ENCODE measurements at places on chromosomes 2 and 18.

DNA sequence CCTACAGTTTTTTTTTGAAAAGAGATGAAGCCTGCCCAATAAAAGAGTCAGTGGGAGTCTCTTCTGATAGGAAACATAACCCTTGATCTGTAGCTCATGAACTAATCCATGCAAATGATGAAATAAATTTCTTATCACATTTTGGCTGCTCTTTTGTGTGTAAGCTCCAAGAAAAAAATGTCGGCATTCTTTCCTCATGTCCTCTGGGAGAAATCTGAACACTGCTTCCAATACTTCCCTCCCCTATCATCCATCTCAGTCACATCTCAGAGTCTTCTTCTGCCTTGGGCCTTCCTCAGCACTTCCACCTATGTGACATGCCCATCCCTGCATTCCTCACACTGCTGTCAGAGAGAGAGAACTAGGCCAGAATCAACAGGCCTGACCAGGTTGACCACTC is 395.7 kb upstream of the ST6GAL2 start:
- no peak for DNase-seq

DNA sequence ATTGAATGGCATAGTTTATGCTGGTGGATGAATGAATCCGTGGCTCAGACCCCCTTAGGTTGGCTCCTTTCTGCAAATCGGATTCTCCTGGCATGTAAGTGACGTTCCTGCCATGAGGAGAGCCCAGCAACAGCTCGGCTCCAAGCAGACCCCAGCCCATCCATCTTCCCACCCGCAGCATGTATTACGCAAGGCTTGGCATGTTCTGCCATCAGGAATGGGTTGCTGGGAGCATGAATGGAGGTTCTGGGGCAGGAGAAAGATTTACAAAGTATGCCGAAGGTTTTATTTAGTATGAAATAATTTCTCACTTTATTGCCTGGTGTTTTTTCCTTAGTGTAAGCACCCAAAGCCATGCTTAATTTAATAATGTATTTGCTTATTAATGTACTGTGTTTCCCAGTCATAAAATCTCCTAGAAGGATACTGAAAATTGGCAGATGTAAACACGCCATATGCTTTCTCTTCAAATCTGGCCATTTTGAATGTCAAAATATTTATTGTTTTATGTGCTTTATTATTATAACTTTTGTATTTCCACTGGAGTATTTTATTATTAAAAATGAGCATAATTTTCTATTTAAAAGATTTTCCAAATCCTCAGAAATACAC is 128.5 kb downstream of the ACKR3 start:
- DNase-seq = no peak

- no peak for DNase-seq
Observed at GRCh38 chr2:48723129-48723528, 32.4 kb downstream of the LHCGR start.

DNA sequence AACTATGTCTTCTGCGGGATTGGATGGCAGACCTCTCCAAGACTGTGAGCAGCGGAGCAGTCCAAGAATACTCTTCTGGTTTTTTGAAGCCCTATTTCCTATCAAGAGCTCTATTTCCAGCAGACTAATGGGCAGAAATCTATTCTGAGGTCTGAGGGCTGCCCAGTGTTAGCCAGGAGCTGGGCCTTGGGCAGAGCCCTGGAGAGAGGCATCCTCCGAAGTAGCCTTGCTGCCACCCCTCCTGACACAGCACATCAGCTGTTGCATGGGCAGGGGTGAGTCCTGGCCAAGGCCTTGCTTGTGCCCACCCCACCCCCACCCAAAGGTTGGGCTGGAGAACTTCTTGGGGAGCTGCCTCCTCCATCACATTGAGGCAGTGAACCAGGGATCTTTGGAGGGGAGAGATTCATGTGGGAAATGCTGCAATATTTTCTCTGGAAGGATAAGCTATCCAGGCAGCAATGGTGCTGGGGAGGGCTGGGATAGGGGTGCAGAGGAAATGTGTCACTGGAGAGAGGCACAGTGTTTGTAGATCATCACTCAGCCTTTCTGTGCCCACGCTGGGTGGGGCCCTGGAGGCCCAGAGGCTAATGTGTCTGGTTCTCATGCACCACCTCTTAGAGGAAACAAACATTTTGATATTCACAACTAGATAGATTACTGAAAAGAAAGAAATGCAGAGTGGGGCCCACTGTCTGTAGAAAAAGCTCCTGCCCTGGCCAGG is 104.7 kb downstream of the VSNL1 start:
- DNase-seq = no peak

- no peak for DNase-seq
Observed at GRCh38 chr2:128727404-128727803, 408.7 kb upstream of the HS6ST1 start.

DNA sequence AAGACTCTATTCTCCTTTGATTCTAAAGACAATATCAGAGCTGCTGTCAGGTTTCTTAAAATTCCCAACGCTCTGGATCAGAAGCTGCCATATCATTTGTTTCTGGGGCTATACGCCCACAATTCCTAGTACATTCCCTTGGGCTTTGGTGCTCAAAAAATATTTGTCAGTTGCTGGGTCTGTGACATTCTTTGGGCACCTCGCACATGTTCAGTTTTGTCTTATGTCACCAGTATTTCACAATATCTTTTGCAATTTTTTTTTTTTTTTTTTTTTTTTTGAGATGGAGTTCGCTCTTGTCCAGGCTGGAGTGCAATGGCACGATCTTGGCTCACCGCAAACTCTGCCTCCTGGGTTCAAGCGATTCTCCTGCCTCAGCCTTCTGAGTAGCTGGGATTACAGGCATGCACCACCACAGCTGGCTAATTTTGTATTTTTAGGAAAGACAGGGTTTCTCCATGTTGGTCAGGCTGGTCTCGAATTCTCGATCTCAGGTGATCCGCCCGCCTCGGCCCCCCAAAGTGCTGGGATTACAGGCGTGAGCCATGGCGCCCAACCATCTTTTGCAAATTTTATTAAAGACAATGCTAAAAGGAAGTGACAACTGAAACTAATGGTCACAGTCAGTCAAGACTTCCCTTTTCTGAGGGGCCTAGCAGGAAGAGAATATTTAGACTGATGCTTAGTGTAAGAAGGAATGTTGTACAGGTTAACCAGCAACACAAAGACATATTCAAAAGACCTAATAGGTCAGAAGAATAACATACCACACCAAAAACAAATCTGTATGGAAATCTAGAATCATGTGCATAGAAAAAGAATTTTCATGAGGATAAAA is 6.8 kb downstream of the ZNF397 start:
- no peak for DNase-seq

DNA sequence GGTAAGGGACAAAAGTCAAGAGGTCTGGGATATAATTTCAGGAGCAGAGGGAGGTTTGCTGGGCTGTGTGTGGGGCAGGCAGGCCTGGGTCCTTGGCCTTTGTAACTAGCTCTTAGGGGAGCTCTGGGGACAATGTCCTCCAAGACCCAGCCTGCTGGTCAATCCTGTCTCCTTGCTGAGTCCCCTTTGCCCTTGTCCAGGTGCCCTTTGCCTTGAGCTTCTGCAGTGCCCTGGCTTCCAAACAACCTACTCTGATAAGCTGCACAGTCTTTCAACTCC is 30.0 kb upstream of the REEP1 start:
- DNase-seq = no peak

DNA sequence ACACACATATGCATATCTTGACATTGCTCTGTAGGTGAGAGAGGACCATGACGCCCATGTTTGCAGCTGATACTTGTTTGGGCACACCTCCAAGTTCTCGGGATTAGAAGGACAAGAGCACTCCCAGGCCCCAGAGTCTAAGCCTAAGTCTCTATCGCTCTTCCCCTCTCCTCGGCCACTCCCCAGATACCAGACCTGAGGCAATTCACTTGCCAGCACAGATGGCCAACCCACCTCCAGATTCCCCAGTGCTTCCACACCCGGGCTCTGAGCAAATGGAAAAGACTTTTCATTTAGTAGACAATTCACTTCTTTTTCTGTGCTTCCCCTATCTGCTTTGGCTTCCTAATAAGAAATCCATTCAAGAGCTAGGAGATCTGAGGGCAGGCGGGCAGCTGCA is 32.9 kb downstream of the EHD3 start:
- no peak for DNase-seq

- DNase-seq = no peak
Observed at GRCh38 chr18:58761241-58761969, 90.1 kb downstream of the MALT1 start.

DNA sequence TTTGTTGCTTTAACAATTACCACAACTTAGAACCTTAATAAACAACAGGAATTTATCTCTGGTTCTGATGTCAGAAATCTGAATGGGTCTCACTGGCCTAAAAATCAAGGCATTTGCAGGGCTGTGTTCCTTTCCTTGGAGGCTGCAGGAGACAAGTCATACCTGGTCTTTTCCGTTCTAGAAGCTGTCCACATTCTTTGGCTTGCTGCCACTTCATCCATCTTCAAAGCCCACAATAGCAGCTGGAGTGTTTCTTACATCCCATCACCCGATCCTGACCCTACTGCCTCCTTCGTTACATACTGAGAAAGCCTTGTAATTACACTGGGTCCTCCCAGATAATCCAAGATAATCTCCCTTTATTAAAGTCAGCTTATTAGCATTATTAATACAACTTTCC is 18.1 kb downstream of the NETO1 start:
- no peak for DNase-seq

DNA sequence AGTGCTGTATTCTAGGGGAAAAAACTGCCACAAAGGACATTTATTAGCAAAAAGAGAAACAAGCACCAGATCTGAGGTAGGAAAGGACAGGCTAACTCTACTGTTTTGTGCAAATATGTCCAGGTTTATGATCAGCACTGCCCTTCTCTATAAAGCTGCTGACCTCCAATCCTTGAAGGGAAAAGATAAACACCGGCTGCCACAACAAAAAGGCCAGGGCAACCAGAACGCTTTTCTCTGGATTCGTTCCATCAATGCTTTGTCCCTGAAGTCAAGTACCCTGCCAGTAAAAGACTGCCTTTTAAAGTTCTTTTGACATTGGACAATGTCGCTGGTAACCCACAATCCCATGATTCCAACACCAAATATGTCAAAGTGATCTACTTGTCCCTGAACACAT is 21.0 kb downstream of the SMAD2 start:
- no peak for DNase-seq

DNA sequence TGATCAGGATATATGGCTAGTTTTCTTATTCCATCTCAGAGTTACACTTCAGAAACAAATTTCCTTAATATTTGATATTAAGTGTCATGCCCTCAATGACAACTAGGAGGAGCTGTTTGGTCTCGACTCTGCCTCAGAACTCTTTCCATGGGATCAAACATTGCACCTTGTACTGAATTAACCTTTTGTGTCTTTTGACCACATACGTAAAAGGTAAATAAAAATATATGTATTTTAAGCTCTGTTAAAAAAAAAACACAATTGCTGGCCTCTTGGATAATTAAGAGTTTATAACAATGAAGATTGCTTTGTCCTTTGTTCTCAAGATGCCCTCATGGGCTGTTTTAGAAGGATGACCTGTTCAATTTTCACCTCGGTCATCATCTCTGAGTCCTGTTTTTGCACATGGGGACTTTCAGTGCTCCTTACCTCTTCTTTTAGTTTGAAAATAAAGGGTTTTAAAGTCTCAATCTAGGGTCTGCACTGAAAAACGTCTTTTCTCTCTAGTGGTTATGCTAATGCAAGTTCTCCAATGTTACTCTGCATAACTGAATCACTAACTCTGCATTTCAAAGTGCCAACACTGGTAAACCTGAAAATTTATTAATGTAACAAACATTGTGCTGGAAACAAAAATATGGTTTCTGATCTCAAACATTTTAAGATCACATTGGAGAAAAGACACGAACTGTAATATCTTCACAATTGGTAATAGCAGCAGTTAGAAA is 18.8 kb upstream of the FN1 start:
- no peak for DNase-seq

GRCh38 chr2:144454466-144455287 is 65.2 kb downstream of the ZEB2 start:
- no peak for DNase-seq

DNA sequence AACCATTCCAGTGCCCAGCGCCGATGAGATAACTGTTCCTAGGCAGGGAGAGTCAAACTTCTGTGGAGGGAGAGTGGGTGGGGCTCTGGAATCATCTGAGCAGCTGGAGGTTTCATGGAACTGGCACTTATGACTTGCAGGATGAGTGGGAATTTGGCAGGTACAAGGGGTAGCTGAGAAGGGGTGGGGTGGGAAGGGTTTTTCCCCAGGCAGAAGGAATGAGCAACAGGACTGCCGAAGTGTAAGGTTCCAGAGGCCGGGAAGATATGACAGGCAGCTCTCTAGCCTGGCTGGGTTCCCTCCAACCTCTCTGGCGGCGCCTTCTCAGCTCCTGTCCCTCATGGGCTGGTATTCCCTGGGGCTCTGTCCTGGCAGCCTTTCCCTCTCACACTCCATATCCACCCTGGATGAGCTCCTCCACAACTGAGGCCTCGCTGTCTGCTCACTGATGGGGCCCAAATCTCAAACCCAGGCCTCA is 2.5 kb upstream of the TET3 start:
- no peak for DNase-seq

GRCh38 chr2:42196403-42197267 is 27.5 kb downstream of the EML4 start:
- no peak for DNase-seq

GRCh38 chr2:221064058-221064854 is 507.8 kb downstream of the EPHA4 start:
- no peak for DNase-seq

DNA sequence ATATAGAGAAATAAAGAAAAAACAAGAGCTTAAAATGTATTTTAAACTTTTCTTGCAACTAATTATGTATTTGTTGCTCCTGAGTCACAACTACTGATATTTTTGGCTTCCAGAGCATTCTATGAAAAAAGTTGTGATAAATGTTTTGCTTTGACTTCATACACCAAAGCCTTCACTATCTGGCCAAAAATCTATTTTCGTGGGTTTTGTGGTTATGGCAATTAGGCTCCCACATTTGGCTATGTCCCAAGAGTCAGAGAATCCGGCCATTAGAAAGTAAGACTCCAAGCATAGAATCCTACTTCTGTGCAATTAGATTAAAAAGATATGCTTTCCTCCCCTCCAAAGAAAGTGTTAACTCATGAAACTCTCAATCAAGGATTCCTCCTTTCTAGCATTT is 1456.1 kb upstream of the ACVR2A start:
- no peak for DNase-seq

- no peak for DNase-seq
Observed at GRCh38 chr2:501130-501529, 176.1 kb downstream of the TMEM18 start.

DNA sequence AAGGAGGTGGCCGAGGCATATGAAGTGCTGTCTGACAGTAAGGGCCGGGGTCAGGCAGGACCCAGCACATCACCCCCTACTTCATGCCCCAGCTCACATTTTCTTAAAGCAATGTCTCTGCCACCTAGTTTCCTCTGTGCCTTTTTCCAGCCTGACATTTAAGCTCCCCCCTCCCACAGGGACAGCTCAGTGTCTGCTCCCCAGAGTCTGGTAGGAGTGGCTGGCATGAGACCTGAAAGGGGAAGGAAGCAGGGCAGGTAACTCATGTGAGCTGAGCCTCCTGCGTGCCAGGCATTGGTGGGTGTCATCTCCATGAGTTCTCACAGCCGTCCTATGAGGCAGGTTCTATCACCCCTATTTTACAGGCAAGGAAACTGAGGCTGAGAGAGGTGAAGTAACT is 1.5 kb downstream of the DNAJB2 start:
- DNase-seq = no peak

All from PC-9 (cell line).